ENCODE measurements at places on chromosomes 6 and 20.

- peak; percentile 16 for DNase-seq
These were observed 342.0 kb downstream of the TAF4 start for GRCh38 chr20:61723529-61724257.

GRCh38 chr20:57660922-57661745 is 40.9 kb upstream of the ZBP1 start:
- peak; percentile 40 for DNase-seq

DNA sequence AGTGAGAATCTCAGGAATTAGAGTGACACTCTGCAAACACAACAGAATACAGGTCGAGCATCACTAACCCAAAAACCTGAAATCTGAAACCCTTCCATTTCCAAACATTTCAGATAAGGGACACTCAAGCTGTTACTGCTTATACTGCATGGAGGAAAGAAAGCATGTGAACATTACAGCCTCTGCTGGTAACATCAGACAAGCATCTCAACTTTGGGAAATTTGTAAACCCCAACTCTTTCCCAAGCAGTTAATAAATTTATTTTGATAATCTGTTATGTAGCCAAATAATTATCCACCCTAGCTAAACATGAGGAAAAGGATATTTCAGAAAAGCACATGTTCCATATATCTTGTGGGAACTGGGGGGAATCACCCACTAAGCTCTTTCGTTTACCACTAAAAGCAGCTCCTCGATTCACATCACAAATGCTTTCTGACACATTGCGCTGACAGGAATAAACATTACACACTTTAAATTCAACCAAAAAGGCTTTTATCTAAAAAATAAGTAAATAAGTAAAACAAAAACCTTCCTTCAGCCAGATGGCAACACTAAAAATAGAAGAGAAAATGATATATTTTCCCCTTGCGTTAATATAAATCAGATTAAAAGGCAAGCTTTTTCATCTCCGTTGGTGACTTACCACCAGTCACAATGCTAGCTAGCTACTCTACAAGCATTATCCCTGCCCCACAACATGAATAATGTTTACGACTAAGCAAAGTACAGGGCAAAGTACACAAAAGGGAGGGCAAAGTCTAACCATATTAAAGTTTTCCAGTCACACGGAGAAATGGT is 120.8 kb downstream of the MAP7 start:
- DNase-seq, result no peak

GRCh38 chr20:21125072-21125848 is 622 bp upstream of the KIZ start:
- DNase-seq, result no peak

DNA sequence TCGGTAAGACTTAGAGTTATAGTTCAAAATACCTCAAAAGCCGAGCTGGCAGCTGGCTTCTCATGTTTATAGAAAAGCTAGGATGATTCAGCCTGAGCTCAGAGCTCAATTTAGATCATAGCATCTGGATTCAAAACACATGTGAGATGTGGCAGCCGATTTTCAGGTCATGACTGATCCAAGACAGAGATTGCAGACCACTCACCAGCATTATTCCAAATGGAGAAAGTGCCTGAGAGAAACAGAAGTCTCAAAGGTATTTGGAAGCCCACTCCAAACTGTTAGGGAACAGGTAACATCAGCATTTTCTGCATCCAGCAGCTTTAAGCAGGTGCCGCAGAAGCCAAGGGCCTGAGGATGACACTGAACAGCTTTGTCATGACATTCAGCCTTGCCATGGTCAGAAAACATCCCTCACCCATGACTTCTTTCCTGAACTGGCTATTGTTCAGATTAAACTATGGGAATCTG is 102.2 kb downstream of the BACH2 start:
- DNase-seq, result no peak

DNA sequence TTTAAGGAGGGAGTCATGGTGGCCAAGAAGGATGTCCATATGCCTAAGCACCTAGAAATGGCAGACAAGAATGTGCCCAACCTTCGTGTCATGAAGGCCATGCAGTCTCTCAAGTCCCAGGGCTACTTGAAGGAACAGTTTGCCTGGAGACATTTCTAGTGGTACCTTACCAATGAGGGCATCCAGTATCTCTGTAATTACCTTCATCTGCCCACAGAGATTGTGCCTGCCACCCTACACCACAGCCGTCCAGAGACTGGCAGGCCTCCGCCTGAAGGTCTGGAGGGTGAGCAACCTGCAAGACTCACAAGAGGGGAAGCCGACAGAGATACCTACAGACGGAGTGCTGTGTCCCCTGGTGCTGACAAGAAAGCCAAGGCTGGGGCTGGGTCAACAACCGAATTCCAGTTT is 115.0 kb downstream of the HFE start:
- no peak for DNase-seq

DNA sequence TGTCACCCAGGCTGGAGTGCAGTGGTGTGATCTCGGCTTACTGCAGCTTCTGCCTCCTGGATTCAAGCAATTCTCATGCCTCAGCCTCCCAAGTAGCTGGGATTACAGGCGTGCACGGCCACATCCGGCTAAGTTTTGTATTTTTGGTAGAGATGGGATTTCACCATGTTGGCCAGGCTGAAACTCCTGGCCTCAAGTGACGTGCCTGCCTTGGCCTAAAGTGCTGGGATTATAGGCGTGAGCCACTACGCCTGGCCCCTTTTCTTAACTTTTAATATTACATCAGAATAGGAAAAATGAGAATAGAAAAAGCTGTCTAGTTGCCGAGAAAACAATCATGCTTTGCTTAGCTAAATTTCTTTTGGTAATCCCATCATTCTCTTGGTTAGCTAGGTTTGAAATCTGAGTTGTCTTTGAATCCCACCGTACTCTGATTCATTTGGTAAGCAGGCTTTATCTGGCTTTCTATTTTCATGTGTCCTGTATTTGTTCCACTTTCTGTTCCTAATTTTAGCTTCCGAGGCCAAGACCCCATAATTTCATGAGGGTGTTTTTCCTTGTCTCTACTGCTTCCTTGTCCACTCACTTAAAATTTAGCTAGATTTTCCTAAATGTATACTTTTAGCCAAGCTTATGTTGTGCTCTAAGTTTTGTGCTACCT is 83.5 kb downstream of the NCOA3 start:
- no peak for DNase-seq

DNA sequence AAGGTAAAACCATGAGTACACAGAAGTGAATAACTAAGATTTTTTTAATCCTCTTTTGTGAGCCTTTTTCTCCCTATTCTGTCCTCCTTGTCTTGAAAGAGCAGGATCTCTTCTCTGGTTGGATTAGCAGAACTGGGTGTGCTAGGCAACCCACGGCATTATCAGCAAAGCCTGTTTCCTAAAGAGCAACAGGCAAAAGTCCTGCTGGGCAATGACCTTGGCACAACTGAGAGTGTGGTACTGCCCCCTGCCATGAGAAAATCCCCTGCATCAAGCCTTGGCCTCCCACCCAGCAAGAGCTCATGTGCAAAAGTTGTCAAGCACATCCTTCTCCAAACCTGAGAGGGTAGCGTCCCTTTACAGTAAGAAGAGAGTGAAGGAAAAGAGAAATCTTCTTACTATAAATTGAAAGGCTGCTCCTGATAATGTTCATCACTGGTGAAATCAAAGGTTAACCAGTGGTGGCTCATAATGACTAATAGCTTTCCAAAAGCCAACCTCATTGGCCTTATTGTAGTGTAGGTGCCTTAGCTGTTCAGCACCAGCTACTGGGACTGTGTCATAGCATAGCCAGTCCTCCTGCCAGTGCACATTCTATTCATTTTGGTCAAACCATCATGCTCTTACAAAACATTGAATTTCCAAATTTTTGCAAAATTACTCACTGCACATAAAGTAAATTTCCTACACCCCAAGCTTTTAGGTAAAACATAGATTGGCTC is 17.1 kb downstream of the KIF6 start:
- no peak for DNase-seq

- no peak for DNase-seq
These were observed 221.8 kb downstream of the FRK start for GRCh38 chr6:115838763-115839401.

DNA sequence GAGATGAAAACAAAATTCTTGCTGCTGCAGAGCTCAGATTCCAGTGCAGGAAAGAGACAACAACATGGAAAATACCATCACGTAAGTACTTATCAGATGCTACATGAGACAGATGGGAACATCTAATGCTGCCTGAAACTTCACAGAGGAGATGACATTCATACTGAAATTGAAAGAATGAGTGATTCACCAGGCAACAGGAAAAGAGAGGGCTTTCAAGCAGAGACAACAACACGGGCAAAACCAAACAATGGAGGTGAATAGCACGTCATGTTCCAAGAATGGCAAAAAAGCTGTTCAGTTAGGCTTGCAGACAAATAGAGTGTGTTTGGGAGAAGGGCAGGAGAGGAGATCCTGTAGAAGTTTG is 39.3 kb downstream of the GTF2H5 start:
- DNase-seq, result no peak

DNA sequence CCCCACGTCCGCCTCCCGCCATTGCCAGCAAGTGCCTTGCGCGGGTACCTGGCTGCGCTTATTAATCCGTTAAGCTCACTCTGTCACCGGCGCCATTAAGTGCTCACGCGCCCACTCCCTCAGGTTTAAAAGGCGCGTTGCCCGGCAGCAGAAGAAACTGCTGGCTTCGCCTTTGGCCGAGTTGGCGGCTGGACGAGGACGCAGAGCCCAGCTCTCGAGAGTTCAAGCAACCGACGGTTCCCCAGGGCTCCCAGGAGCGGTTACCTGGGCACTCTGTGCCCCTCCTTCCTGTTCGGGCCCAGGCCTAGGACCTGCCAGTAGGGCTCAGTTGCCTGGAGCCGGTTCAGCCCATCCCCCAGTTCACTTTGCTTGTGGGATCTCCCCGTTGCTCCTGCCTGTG is at the start of gene GGTLC1:
GGTLC1 (minus strand) TSS at position 219 of the 400 bp plus-strand sequence. CDS start 2,168 bp downstream, outside the sequence.
- no peak for DNase-seq

GRCh38 chr6:16097382-16098171 is 31.3 kb upstream of the MYLIP start:
- DNase-seq, result no peak

GRCh38 chr20:58023346-58023745 is 205.1 kb downstream of the ANKRD60 start:
- DNase-seq, result no peak

DNA sequence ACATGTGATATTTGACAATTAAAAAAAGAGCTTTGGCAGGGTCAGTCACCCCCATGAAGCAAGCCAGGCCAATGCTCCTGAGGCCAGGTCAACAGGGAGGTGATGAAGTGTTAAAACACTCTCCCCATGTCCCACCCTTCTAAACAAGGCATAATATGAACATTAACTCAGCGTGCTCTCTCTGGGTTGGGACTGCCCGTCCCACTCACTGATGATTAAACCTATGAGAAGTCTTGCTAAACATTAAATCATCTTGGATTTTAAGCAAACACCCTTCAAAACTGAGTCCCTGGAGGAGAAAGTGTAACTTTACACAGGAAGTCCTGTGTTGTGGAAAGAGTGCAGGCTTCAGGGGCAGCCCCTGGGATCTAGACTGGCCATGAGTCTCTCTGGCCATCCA is 558.5 kb downstream of the CD83 start:
- no peak for DNase-seq

DNA sequence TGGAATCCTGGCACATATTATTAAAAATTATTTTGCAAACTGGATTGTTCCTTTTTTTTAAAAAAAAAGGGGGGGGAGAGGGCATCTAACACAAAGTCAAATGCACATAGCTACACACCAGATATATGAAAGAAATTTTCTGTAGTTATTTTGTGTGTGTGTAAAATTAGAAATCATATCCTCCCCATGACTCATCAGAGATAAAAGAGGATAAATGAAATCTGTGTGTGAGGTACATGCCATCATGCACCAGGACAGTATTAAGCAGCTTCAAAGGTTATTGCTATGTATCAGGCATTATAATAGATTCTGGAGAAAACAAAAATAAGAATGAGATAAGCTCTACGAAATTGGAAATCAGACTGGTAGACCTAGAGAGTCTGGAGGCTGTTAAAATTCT is 5.2 kb downstream of the BTBD9 start:
- no peak for DNase-seq

DNA sequence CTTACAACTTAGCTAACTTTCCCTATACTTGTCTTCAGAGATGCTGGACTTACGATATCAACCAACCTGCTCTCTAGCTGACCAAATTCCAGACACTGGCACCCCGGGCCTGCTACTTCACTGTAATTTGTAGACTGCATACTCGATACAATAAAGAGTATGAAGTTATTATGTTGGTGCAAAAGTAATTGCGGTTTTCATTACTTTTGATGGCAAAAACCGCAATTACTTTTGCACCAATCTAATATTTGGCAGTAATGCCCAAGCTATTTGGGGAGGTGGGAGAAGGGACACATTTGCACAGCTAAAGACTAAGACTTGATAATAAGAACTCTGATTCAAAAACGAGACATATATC is 34.9 kb upstream of the ARHGAP18 start:
- DNase-seq, result no peak

- DNase-seq, result no peak
These were observed 152.2 kb downstream of the SYCP2 start for GRCh38 chr20:59781226-59781625.

DNA sequence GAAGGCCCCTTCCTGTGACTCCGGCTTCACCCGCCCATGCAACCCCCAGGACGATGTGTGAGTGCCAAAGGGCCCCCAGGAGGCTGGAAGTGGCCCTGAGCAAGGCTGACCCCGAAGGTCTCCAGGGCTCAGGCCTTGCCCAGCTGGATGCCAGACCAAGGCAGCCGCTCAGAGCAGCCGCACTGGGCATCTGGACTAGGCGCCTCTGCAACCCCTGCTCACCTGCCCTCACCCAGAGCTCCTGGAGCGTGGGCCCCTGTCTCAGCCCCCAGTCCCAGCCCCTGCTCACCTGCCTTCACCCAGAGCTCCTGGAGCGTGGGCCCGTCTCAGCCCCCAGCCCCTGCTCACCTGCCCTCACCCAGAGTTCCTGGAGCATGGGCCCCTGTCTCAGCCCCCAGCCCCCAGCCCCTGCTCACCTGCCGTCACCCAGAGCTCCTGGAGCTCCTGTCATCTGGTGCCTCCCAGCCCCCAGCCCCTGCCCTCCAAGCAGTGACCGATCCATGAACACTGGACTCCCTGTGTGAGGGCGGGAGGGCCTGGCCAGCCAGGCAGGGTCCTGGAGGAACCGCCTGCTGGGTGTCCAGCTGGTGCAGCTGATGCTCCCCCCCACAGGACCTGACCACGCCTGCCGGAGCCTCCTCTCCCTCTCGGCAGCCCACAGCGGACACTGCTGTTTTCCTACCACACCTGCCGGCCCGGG is 1.1 kb downstream of the SRMS start:
- DNase-seq, result no peak
